ENCODE measurements at places on chromosomes 6 and 20.

GRCh38 chr6:149114167-149114566, 203.3 kb upstream of the TAB2 start:
- DNase-seq = no peak

GRCh38 chr6:24990236-24990845, 54.6 kb upstream of the RIPOR2 start:
- DNase-seq = no peak

GRCh38 chr6:157381631-157382621, 936 bp downstream of the ZDHHC14 start:
- peak; percentile 62 for DNase-seq

DNA sequence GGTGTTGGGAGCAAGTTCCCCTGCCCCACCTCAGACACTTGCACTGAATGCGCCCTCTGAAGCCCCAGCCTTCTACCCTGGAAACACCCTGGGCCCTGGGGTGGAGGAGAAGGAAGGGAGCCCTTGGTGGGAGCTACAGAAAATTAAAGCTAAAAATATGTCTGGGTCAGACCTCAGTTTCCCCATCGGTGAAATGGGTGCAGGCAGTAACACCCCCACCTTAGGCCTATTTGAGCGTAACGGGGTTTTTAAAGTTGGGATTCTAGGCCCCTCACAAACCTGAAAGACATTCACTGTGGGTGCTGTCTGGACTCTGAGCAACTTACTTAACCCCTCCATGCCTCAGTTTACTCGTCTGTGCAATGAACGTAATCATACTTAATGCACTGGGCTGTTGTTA, 19.3 kb upstream of the CDH22 start:
- DNase-seq = no peak

- peak; percentile 90 for DNase-seq
Observed at GRCh38 chr6:47047479-47048407, 5.6 kb upstream of the ADGRF1 start.
